RWPE2 (cell line): ENCODE measurements at places on chromosomes 16 and 17.

- no peak for DNase-seq
Measured at GRCh38 chr16:35794896-35795295, 2335.5 kb downstream of the TP53TG3F start.

GRCh38 chr16:85940214-85940613, 41.3 kb downstream of the IRF8 start:
- DNase-seq: no peak

DNA sequence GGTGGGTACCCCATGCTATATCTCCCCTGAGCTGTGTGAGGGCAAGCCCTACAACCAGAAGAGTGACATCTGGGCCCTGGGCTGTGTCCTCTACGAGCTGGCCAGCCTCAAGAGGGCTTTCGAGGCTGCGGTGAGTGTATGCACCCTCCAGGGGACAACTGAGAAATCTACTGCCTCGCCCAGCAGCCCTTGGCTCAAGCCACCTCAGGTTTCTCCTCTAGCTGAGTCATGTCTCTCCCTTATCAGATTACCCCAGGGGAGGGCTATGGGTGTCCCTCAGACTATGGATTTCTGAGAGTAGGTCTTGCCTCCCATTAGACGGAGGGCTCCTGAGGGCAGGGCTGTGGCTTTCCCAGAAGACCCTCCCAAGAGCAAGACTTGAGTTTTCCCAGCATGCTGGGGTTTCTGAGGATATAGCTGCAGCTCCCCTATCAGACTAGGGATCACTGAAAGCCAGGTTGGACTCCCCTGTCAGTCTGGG, 6.7 kb downstream of the NEK8 start:
- DNase-seq: no peak

DNA sequence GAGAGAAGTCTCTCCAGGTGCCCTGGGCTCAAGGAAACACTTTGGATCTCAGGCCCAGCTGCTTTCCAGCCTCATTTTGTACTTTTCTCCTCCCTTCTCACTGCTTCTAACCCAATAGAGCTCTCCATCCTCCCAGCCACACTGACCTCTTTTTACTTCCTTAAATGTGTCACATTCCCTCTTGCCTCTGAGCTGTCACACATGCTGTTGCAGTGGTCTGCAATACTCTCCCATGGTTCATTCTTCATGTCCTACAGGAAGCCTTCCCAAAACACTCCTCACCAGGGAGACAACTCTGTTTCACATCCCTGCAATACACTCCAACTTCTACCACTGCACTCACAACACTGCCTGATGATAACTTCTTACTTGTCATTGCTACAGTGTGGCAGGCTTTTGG, 242.1 kb upstream of the DYNLRB2 start:
- DNase-seq: no peak

DNA sequence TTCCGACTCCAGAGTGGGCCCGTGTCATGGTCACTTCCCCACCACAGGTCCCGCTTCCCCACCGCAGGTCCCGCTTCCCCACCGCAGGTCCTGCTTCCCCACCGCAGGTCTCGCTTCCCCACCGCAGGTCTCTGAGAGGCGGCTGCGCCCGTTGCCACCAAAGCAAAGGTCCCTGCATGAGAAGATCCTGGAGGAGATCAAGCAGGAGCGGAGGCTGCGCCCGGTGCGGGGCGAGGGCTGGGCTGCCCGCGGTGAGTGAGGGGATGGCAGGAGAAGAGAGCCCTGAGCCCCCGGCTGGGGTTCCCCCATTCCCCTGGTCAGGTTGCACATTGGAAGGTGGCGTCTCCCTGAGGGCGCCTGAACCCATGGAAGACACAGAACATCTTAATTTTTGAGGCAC, 17.4 kb upstream of the TCF25 start:
- DNase-seq: no peak

GRCh38 chr16:23428351-23428750, 24.6 kb downstream of the COG7 start:
- DNase-seq: no peak

DNA sequence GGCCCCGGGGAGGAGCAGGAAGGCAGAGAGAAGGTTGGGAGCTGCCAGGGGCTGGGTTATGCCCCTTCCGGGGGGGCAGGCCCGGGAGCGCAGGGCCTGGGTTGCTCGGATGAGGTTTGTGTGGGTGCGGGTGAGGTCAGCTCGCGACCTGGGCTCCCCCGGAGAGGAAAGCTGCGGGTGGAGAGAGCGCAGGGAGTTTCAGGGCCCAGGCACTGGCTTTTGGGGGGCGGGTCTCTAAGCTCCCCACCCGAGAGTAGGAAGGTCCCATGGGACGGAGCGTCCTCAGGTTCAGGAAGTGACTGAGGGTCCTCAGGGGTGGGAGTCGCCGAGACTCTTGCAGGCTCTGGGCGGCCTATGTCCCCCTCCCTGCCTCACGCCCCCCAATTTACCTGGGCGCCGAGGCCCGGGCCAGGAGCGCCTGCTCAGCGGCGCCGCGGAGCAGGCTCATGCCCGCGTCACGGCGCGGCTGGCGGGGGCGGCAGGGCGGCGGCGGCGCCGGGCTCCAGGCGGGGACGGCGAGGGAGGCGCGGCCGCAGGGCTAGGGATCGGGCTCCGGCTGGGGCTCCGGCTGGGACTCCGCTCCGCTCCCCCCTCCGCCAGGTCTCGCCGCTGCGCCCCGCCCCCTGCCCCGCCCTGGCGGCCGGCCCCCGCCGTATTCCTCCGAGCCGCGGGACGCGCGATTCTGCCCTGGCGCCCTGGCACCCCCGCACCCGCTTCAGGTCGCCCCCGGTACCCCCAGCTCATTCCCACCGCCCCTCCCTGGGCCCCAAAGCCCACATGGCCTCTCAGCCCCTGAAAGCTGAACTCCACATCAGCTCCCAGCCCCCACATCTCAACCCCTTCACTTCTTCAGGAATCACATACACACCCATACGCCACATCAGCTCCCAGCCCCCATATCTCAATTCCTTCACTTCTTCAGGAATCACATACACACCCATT, at the start of gene DOK4:
DOK4 (minus strand) TSS at position 578 of the 942 bp plus-strand sequence. CDS start 6,986 bp downstream, outside the sequence.
- DNase-seq: peak; percentile 77

GRCh38 chr16:89544113-89544512, 16.4 kb upstream of the RPL13 start:
- no peak for DNase-seq
